Stimulated activated CD4-positive, alpha-beta T cell treated with anti-CD3 and anti-CD28 coated beads, Interleukin-4, amount 100 ng/mL, for 48 hours (primary cell): ENCODE measurements at places on chromosomes 5 and 9.

DNA sequence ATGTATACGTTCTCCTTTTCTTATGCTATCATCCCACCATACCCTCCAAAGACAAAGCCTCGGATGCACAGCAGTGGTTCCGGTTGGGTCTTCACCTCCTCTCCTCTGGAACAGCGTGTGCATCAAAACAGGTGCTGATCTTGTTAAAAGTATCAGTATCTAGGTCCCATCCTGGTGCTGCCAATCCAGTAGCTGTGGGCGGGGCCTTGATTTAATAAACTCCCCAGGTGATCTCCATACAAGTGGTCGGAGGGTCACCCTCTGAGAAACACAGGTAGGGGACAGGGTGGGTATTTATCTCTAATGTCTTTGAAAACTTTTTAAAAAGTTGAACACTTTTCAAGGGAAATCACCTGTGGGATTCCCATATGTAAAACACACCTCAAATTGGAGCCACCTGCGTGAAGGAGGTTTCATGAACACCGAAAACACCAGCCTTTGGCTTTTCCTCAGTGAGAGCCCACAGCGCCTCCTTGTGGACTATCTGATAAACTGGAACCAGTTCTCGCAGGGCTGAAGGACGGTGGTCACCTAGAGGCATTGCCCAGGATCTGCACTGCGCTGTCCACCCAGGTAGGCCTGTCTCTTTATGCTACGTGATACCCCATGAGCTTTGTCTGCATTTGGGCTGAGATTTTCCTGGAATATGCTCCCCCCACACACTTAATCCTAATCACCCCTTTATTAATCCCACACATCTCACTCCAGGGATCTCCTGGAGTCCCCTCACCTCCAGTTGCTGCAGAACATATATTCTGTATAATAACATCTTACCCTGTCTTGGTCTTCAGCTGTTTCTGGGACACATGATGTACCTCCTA is 80.5 kb upstream of the EPB41L4B start:
- DNase-seq: peak; percentile 46

- no peak for DNase-seq
Measured at GRCh38 chr5:40985501-40985900, 76.2 kb downstream of the C7 start.

- no peak for DNase-seq
Measured at GRCh38 chr9:13900449-13900848, 413.5 kb downstream of the NFIB start.

DNA sequence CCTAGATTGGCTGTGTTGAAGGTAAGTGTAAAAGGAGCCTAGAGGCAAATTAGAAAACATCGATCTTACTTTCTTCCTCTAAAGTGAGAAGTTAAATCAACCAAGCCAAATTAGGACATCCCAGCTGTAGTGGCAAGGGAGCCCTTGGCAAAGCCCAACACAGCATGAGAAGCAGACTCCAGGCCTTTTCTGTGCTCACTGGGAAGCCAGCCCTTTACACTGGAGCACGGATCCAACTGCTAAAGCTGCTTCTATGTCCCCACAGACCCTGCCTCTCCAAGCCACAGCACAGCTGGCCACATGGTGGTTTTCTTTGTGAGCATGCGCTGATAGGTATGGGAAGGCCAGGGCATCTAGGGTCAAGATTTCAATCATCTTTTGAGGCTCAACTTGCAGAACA is 94.1 kb downstream of the APBA1 start:
- DNase-seq: no peak
